ENCODE measurements at places on chromosomes 2 and 18.

DNA sequence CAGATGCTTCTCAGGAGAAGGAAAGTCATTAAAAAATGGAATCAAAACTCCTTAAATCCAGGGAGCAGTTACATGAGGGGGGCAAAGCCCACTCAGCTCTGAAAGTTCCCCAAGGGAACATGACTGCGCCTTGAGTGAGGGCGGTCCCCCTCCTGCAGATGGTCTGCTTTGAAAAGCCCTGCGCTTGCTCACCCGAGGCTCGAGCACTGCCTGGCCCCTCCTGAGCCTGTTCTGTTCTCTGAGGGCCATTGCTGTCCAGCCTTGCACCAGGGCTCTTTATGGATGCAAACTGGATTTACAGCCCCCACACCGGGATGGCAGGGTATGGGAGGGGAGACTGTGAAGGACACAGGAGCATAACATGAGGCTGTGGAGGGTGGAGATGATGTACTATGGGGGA is 37.8 kb upstream of the DNMT3A start:
- no peak for DNase-seq

GRCh38 chr2:158743466-158743865 is 51.7 kb upstream of the DAPL1 start:
- no peak for DNase-seq

DNA sequence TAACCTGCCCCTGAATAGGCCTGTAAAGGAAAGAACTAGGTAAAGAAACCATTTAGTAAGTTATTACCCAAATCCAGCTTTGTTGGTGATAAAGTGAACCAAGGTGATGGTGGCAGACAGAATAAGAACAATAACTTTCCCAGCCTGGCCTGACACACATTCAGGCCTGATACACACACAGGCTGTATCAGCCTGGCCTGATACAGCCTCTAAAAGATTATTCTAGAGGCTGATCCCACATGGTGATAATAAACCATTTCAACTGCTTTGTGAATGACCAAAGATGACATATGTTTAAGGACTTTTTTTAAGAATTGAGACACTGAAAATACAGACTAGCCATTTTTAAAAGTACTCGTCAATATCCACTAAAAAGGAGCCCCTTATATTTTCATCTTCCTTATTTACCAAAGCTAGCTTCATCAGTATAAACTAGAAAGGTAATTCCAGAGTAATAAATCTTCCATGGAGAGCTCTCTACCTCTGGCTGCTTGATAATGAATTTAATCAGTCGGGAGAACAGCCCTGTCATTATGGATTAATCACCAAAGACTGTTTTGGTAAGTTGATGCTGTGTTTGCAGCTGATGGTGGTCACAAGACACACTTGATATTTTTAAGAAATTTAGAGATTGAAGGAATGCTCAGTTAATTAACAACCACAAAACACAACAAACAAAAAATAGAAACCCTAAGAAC is 77.2 kb downstream of the SLC8A1 start:
- no peak for DNase-seq

DNA sequence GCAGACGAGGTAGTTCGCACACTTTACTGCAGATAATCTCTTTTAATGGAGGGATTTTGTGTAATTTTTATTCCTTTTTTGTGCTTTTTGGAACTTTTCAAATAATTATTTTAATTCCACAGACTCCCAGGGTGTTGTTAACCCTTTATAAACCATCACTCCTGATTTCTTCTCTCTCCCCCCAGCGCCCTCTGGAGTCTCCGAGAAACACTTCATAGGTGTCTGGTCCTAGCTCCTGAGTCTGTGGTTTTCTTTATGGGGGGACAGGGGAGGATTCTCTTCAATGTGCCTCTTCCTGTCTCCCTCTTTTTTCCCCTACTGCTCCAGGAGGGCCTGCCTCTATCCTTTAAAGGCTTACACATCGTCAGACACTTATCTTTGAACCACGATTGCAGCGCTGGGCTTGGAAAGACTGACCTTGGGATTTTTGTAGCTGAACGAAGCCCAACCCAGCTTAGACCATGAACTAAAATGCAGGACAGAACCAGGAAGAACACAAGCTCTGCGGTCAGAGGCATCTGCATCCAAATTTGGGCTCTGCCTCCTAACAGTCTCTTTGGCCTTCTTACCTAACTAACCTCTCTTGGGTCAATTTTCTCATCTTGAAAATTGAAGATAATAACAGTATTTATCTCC is 7.1 kb upstream of the PKDCC start:
- DNase-seq: no peak

DNA sequence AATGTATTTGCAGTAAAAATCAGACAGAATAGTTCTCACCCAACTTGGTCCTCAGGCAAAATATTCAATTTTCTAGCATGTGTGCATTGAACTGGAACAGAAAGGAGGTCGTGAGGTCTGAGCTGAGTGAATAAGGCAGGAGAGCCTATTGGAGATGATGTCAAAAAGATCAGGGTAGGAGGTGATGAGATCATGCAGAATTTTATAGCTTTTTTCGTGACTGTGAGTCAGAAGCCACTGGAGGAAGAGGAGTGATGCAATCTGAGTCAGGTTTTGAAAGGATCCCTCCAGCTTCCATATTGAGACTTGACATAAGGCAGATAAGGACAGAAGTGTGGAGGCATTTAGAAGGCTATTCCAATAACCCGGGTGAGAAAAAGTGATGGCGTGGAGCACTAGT is 299.5 kb upstream of the SOX11 start:
- DNase-seq: no peak

- no peak for DNase-seq
These were observed 172.6 kb upstream of the BCL2L11 start for GRCh38 chr2:110948027-110948674.

DNA sequence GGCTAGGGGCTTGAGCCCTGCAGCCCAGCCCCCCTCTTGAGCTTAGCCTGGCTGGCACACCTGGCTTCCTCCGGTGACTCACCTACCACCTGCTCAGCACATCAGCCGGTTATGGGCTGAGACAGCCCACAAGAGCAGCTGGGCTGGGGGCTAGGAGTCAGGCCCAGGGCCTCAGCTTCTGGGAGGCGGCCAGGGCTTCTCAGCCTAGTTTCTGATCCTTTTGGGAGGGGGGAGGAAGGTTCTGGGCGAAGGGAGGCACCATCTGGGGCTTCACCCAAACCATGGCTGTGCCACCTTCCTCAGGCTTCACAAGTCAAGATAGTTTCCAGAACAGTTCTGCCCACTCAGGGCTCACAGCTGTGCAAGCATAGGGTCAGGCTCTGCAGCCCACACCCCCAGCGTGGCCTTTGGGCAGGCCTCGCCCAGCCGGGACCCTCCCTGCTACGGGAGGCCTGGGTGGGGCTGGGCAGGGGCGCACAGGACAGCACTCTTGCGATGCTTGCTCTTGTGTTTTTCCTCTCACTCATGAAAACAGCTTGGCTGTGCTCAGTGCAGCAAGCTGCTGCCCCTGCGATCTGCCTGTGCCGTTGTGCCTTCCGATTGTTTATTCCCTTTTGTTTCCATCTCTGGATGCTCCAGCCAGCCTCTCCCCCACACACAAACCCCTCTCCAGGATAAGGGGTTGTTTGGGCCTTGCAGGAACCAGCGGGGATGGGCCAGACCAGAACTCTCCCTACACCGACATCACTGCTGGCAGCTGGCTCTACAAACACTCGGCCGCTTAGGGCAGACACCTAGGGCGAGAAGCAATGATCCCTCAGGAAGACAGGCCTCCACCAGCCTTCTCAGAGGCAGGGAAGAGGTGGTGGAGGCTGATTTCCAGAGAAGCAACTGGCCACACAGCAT is 26.1 kb upstream of the SEMA4C start:
- DNase-seq: no peak

- no peak for DNase-seq
These were observed 353.8 kb upstream of the SALL3 start for GRCh38 chr18:78625847-78626246.

GRCh38 chr18:48819276-48819675 is 131.5 kb downstream of the SMAD7 start:
- no peak for DNase-seq

GRCh38 chr2:147538088-147538487 is 306.7 kb upstream of the ACVR2A start:
- DNase-seq: no peak

DNA sequence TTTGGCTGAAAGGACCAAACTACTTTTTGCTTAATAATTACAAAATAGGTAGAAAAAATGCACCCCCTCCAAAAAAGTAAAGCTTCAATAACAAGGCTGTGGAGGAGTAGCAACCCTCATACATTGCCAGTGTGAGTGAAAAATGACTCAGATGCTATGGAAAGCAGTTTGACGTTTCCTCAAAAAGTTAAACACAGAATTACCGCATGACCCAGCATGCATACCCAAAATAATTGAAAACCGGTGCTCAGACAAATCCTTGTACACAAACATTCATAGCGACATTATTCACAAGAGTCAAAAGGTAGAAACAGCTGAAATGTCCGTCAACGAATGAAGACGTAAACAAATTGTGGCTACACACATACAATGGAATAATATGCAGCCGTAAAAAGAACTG is 38.8 kb upstream of the DAPL1 start:
- no peak for DNase-seq
